Activated naive CD4-positive, alpha-beta T cell (primary cell): ENCODE measurements at places on chromosomes 11 and 22.
A peak's percentile ranks its signal among the peaks of the same experiment; 100 is the strongest.

DNA sequence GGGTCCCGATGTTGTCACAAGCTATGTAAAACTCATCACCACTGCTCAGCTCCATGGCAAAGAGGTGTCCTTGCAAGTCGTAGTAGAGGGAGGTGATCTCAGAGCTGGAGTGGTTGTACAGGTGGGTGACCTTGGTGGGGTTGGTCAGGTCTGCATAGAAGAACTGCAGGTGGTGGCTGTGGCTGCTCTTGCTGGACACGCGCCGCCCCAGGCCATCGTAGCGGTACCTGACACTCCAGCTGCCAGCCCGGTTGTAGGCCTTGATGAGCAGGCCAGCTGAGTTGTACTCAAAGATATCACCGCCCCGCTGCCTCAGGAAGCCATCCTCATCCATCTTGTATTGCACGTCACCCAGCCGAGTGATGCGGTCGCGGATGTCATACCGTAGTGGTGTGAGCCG, 94.6 kb upstream of the NARS2 start:
- no peak for DNase-seq

- no peak for DNase-seq
These were observed 434.7 kb downstream of the TBC1D22A start for GRCh38 chr22:47196881-47197772.

- DNase-seq = no peak
These were observed 22.7 kb upstream of the CD5 start for GRCh38 chr11:61079416-61080150.

DNA sequence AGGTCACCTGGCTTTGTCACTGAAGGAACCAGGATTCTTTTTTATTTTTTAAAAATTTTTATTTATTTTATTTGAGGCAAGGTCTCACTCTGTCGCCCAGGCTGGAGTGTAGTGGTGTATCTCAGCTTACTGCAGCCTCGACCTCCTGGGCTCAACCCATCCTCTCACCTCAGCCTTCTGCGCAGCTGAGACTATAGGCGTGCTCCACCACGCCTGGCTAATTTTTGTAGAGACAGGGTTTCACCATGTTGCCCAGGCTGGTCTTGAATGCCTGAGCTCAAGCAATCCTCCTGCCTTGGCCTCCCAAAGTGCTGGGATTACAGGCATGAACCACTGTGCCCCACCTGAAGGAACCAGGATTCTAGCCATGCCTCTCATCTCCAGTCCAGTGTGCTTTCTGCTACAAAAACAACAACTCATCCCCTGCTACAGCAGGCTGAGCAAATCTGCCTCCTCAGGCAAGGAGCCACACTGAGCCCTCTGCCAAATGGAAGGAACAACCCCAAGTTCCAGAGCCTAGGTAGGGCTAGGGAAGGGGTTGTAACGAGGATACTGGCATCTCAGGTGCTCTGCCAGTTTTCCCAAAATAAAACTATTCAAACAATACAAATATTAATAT, 2.6 kb upstream of the PEX26 start:
- DNase-seq = no peak

- DNase-seq = no peak
These were observed 282.8 kb downstream of the NTM start for GRCh38 chr11:131653260-131653659.

DNA sequence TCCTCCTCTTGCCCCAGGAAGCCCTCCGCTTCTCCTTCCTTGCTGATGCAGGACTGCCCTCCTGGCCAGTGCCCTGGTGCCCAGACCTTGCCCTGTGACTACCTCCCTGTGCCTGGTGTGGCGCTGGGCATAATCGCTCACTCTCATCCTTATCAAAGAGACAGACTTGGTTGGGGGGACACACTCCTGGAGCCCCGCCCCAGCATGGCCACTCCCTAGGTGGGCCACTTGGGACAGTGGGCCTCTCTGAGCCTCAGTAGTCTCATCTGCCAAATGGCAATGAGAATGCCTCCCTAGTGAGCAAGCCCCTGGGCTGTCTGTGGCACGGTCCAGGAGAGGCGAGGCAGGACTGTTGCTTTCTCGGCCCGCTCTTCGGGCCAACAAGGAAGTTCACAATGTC, 72.7 kb upstream of the TSPAN18 start:
- DNase-seq = no peak

GRCh38 chr11:126284829-126285228, 1.9 kb downstream of the TIRAP start:
- DNase-seq = peak; percentile 56

DNA sequence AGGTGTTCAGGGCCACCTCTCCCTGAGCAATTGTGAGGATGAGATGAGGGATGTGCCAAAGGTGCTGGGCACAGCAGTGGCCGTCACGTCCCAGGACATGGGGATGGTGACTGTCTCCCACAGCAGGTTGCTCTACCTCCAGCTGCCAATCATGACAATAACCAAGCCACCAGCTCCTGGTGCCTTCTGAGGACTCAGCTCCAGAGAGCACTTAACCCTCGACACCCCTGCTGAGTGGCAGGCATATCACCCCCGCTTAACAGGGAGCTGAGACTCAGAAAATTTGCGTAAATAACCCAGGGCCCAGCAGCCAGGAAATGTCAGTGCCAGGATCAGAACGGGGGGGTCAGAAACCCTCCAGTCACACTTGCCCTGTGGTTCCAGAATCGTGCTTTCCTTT, 8.4 kb upstream of the PNPLA5 start:
- no peak for DNase-seq

- DNase-seq = no peak
These were observed 216.4 kb upstream of the PDGFD start for GRCh38 chr11:104380358-104380757.

GRCh38 chr11:75583718-75584658, 21.9 kb downstream of the SERPINH1 start:
- DNase-seq = no peak

DNA sequence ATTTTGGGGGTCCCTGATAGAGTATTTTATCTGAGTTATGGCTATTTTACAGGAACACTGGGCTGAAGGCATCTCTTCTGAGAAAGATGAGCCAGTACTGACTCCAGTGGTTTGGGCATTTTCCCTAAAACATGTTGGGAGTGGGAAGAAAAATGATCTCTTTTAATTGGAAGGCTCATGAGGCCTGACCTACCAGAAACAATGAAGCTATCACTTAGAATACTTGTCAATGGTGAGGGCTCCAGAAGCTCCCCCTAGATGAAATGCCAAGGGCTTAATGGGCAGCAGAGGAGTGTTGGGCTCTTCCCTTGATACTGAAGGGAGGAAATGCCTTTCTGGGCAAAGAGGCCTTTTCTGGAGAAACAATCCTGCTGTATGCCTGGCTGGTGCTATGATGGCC, 63.5 kb upstream of the BDNF start:
- DNase-seq = no peak

- DNase-seq = no peak
These were observed 78.9 kb downstream of the FLI1 start for GRCh38 chr11:128772814-128773213.

DNA sequence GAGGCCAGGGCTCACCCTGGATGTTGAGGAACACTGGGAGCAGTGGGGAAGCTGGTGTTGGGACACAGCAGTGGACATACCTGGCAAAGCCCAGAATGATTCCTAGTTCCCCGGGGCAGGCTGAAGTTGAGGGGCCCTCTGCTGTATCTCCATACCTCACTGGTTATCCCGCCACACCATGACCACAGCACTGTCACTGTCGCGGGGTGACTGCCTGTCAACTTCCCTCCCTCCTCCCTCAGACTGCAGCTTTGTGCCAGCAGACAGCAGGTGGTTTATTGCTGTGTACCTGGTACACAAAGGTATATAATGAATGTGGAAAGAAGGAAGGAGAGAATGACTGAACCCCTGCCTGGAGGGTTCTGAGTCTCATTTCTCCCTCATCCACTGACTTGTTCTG, 318.7 kb downstream of the TMEM135 start:
- no peak for DNase-seq

GRCh38 chr11:132935383-132935782, 596.9 kb downstream of the OPCML start:
- DNase-seq = no peak

DNA sequence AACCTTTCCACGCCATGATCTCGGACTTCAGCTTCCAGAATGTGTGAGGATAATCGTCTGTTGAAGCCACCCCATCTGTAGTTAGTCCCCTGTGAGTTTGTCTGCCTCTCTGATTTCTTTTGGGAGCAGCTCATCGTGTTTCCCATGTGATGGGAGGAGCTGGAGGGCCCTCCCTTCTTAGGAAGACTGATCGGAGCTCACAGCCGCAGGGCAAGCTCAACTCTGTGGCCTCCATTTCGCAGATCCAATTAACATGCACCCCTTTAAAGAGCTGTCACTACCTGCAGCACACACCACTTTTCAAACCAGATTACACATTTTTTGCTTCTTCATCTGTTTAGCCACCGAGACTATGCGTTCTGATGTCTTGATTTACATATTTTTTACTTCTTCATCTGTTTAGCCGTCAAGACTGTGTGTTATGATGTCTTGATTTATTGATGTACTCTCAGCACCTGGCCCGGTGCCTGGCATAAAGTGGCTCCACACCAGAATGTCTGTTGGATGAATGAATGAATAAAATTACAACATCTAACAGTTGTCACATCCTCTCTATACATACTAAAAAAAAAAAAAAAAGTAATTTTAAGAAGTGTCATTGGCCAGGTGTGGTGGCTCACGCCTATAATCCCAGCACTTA, 14.9 kb upstream of the PPFIA1 start:
- DNase-seq = no peak

GRCh38 chr11:4704054-4704789, at the start of gene MMP26:
Gene MMP26, plus strand, starts transcription at chr11:4704784.
- DNase-seq = no peak

- DNase-seq = no peak
These were observed 351.4 kb downstream of the ETS1 start for GRCh38 chr11:128235958-128236357.

DNA sequence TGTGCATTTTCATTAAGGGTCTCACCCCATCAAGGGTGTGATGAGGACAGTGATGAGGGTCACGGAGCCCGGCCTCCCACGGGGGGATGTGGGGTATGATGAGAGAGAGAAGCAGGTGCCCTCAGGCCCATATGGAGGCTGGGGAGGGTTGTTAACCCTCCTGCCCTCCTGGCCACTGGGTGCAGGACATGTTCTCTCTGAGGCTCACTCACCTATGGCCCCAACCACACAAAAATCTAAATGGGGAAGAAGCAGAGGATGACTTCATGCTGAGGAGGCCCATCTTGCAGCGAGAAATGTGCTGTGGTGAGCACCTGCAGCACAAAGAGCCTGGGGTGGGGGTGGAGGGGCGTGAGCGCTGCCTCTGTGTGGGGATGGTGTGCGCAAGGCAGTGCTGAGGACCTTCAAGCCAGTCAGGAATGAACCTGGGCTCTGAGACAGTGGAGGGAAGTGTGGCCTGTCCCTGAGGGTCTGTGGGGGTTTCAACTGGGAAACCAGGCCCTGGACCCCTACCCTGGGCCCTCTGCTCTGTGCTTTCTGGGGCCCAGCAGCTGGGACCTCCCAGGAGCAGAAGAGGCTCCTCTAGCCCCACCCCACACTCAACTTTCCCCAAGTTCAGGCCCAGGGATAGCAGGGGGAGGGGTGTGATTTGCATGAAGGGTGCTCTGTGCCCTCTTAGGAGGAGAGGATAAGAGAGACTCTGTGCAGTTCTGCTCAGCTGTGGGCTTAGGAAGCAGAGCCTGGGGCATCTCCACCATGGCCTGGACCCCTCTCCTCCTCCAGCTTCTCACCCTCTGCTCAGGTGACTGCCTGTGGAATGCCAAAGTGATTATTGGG, 43.0 kb upstream of the TOP3B start:
- DNase-seq = no peak

- no peak for DNase-seq
These were observed at the start of gene CSF2RB for GRCh38 chr22:36913427-36914389. Gene CSF2RB, plus strand, starts transcription at chr22:36913628. Its CDS starts 8,580 bp downstream, at chr22:36922208.

GRCh38 chr22:18044548-18045271, 20.3 kb upstream of the MICAL3 start:
- no peak for DNase-seq

DNA sequence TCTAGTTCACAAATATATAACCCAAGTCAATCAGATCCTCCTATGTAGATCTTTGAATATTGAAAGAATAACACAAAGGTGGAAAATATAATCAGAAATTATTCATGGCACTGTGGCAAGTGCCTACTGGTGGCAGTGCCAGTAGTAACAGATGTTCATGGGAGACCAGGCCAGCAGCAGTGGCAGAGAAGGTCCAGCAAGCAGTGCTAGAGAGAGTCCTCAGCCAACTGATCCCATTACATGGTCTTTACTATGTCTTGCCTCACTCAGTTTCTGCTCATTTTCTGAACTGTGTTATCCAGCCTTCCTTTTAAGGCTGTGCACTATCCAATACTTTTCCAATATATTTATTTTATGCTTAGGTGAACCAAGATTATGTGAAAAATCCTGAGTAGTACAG, 124.9 kb downstream of the MRTFA start:
- DNase-seq = no peak

DNA sequence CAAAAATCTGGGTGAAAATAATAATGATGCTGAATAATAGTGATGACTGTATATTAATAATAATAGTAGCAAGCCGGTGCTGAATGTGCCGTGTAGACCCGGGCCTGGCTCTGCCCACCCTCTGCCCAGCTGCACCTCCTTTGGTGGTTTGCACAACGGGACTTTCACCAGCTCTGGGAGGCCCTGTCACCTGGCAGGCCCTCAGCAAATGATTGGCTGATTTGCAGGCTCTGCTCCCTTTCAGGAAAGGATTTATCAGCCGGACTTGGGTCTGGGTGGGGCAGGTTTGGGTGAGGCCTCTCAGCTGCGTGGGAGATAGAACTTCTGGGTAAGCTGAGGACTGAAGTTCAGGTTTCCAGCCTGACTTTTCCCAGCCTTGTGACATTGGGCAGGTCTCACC, 21.4 kb downstream of the KIAA1671 start:
- DNase-seq = no peak
